ENCODE measurements at places on chromosomes 11 and 22.
A peak's percentile ranks its signal among the peaks of the same experiment; 100 is the strongest.

DNA sequence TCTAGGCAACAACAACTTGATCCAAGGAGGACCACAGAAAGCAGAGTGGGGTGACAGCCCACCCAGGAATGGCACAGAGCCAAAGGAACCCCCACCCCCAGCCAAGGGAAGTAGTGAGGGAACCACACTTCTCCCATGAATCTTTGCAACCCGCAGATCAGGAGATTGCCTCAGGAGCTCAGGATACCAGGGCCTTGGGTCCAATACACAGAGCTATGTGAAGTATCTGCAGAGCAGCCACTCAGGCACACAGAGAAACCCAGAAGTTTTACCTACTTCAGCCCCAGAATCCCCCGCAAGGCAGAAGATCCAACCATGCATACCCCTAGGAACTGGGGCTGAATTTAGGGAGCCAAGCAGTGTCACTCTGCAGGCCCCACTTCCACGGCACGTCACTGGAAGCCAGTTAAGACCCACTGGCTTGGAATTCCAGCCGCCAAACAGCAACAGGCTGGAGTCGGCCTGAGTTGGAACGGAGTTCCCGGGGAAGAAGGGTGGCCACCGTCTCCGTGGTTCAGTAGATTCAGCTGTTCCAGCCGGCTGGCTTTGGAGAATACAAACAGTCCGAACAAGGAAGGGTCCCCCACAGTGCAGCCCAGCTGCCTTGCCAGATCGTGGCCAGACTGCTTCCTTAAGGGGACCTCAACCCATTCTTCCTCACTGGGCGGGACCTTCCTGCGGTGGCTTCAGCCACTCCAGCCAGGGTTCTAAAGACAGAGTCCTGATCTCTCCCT lies 174.1 kb downstream of the TTC28 start:
- no peak for DNase-seq

- peak; percentile 97 for DNase-seq
These were observed 1131.2 kb downstream of the FAM181B start for GRCh38 chr11:81602508-81602907.

DNA sequence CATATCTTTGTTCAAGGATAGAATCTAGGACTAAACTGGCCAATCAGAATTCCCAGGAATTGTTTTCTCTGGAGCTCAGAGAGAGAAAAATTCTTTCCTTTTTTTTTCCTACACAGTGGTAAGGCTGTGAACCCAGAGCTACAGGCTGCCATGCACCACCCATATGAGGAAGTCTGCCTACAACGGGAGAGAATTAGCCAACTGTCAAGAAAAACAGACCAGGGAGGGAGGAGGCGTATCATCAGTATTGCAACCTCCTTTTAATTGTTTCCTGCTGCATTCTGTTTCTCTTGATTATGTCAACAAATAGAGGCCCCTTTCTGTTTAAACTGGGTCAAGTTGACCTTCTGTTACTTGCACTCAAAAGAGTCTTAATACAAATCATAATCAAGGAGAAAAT lies 176.5 kb upstream of the UBASH3B start:
- DNase-seq = no peak

DNA sequence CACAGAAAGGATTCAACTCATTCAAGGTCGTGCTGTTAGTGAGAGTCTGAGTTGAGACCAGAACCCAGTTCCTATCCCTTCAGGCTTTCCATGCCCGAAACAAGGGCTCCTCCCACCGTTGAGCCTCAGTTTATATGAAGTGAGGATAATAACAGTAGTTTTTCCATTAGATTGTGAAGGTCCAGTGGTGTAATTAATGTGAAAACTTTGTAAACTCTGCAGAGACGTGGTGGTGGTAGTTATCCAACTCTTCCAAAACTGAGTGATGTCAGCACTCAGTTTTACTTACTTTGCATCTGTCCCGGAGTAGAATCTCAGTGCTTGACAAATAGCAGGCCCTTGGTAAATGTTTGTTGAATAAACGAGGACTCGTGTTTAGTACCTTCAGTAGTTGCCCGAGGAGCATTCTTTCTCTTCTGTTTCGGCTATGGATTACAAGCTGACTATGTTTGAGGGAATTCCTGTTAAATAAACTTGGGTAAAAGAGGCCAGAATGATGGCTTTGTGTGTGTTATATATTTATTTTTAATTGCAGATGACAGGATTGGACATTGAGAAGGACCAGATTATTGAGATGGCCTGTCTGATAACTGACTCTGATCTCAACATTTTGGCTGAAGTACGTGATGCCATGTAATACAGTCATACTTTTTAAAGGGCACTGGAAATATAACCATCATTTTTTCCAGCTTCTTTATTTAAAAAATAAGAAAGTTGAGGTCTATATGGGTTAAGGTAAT lies 1.0 kb downstream of the REXO2 start:
- DNase-seq = no peak

- no peak for DNase-seq
These were observed 382 bp downstream of the RASSF10 start for GRCh38 chr11:13009476-13009920.

- DNase-seq = no peak
These were observed 146.8 kb upstream of the SYT13 start for GRCh38 chr11:45432910-45433309.

GRCh38 chr11:66957971-66958231 lies 282 bp downstream of the PC start:
- no peak for DNase-seq

GRCh38 chr11:75239531-75240290 lies 863 bp upstream of the TPBGL start:
- no peak for DNase-seq

- no peak for DNase-seq
These were observed 1.5 kb downstream of the ADORA2A start for GRCh38 chr22:24428751-24429410.

- peak; percentile 48 for DNase-seq
These were observed 2.4 kb upstream of the ATP5MG start for GRCh38 chr11:118398791-118399559.

DNA sequence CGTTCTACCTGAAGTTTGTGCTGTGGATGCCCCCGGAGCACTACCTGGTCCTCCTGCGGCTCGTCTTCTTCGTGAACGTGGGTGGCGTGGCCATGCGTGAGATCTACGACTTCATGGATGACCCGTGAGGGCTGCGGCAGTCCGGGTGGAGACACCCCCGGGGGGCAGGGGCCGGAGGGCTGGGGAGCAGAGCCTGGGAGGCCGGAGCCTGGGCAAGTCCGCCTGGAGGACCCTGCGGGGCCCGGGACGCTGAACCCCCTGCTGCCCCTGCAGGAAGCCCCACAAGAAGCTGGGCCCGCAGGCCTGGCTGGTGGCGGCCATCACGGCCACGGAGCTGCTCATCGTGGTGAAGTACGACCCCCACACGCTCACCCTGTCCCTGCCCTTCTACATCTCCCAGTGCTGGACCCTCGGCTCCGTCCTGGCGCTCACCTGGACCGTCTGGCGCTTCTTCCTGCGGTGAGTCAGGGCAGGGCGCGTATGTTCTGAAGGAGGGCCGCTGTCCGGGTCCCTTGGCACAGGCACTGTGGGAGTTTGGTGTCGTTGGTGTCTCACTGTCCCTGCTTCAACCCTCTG lies 17.3 kb downstream of the RNH1 start:
- no peak for DNase-seq

DNA sequence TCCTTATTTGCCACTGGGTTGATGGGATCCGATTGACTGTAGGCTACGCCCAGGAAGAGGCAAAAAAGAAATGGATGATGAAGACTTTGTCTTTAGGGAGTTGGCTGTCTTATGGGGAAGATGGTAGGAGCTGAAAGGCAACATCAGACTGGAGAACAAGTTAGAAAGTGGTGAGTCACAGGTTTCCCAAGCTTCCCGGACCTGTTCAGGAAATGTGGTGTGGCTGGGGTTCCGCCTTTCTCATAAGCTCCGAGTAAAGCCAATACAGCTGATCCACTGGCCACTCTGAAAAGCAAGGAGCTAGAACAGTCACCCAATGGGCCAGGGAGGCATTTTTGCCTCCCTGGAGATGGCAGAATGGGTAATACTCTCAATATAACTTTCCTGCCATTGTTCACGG lies 194.5 kb downstream of the SNX19 start:
- no peak for DNase-seq

DNA sequence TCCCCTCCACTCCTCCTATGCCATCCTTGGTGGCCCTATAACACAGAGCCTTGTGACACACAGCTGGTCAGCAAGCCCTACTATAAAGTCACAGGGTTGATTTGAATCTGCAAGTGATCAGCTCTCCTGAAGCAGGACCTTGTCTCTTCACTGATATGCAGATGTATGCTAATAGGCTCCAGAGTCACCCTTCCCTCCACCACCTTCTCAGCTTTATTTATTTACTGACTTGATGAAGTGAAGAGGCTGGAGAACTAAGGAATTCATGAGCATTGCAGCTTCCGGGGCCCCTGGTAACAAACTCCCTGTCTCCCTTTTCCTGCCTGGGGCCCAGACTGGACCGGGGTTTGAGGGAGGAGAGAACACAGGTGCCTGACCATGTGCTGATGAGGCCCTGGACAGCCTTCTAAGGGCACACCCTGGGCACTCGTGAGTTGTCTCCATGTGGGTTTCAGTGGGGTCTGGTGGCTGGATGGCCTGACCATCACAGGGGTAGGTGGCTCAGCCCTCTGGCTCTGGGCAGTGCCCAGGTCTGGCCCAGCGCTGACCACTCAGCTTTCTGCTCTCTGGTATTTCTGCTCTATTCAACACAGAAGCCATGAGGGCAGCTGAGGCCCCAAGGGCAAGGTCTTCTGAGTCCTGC lies 307.5 kb downstream of the NTM start:
- no peak for DNase-seq

GRCh38 chr11:11262171-11262920 lies 90.7 kb downstream of the CSNK2A3 start:
- no peak for DNase-seq

DNA sequence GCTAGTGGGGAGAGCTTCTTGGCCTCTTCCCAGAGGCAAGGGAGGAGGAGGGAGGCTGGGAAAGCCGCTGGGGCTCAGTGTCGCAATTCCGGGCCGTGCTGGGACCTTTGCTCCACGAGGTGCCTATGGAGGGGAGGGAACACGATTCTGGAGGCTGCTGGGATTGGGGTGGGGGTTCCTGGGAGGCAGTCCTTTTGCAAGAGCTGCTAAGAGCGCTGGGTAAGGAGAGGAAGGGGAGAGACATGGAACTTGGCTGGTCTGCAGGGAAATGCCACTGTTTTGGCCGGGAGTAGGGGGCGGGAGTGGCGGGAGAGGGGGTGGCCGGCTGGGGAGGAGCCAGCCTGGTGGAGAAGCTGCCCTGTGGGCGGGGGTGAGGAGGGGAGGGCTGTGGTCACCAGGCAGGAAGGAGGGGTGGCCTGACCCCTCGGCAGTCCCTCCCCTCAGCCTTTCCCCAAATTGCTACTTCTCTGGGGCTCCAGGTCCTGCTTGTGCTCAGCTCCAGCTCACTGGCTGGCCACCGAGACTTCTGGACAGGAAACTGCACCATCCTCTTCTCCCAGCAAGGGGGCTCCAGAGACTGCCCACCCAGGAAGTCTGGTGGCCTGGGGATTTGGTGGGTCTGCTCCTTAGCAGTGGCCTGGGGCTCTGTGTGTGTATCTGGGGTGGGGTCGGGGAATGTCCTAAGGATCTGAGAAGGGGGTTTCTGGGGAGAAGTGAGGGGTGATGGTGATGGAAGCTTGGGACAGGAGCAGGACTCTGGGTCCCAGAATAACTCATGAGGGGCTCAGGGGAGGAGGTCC lies at the start of gene NR1H3:
Gene NR1H3 (plus strand): TSS at position 480 of the 800 bp plus-strand sequence. CDS start 1,221 bp downstream, outside the sequence.
- DNase-seq = peak; percentile 84

DNA sequence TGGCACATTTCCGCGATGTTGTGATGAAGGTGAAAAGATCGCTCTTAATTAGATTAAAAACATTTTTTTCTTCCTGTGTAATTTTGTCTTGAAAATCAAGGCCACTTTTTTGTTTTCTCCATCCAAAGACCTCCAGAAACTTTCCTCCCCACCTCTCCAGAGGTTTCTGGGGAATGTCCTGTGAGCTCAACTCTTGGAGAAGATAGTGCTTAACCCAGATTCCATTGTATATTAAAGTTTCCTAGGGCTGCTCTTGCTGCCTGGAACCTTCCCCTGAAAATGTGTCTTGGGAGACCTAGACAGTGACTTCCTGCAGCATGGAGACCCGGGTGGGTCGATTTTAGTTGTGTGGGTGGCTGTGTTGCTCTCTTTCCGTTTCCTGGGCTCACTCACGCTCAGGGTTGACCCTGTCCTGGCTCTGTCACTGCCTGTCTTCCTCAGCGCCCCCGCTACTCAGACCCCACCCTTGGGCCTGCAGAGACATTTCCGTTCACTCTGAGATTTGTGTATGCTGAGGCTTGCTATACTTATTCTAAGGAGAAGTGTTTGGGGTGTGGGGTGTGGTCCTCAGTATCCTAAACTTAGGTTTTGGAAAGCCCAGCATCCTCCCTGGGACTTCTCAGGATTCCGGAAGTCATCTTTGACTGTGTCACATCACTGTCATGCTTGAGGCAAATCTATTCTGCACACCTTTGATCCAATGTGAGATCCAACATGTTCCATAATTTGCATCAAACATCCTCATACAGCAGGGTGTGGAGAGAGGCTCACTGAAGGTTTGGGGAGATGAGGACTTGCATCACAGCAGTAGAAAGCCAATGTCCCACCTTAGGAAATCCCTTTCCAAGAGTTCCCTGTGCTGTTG lies 47.2 kb downstream of the KCNQ1OT1 start:
- DNase-seq = no peak

DNA sequence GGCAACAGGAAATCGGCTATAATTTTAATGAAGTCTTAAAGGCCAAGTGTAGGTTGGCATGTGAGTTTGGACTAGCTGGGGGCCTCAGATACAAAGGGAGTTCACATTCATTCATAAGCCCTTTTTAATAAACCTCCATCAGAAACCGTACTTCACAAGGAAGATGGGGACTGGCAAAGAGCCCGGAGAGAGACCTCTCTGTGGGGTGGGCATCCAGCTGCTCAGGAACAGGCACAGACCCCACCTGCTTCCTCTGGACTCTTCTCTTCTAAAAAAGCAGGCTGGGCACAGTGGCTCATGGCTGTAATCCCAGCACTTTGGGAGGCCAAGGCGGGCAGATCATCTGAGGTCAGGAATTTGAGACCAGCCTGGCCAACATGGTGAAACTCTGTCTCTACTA lies 3.9 kb upstream of the ARFGAP3 start:
- DNase-seq = no peak

- DNase-seq = no peak
These were observed 81.6 kb upstream of the SEPTIN5 start for GRCh38 chr22:19632668-19633148.
